Astrocyte of the cerebellum (primary cell): ENCODE measurements at places on chromosomes 6 and 20.

GRCh38 chr6:106666282-106667021, 37.1 kb downstream of the QRSL1 start:
- no peak for DNase-seq

GRCh38 chr6:168196881-168197635, 118.0 kb upstream of the FRMD1 start:
- no peak for DNase-seq

DNA sequence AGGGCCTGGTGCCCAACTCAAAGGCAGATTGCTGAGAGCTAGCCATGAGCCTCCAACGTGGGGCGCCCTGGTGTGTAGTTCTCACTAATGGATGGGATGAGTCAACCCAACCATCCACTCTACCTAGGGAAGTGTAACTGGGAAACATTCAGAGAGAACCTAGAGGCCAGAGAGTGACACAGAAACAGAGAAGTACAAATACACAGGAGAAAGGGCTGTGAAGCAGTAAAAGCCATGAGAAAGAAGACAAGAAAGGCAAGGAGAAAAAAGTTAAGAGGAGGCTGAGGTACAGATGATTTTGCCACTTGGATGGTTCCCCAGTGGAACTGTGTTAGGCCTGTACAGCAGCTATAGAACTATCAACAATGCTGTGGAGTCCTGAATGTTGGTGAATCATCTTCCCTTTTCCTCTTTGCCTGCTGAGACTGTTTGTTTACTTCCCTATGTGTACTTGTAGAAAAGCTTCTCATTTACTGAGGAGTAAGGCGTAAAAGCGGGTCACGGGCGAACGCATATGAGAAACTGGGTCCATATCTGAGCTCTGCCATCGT, 39.0 kb downstream of the MAN1A1 start:
- DNase-seq, result no peak

GRCh38 chr6:77457720-77458349, 5.5 kb downstream of the HTR1B start:
- DNase-seq, result peak; percentile 86

DNA sequence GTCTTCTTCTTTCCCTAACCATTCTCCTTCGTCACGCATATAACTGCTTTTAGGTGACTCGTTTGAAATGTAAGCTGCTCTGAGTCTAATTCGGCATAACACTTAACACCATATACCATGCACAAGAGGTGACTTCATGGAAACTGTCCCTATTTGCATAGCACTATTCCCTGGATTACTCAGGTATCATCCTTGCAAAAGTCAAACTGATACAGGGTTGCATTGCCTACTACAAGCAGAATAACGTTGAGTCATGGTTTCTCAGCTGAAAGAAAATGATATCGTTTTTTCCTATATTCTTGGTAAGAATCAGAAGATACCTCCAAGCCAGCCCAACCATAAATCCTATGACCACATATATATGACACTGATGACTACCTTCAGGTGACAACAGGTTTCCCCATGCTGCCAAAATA, 227.5 kb downstream of the ATXN1 start:
- no peak for DNase-seq

GRCh38 chr6:70037445-70037844, 171.1 kb downstream of the COL19A1 start:
- no peak for DNase-seq

GRCh38 chr6:170374571-170375444, 68.2 kb downstream of the FAM120B start:
- DNase-seq, result no peak

DNA sequence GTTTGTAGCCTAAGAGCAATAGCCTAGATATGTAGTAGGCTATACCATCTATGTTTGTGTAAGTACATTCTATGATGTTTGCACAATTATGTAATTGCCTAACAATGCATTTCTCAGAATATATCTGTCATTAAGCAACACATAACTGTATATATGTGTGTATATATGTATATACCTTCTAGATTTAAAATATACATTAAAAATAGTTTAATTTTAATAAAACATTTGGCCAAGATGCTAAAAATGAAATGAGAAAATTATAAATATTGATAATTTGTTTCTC, 20.6 kb downstream of the SESN1 start:
- DNase-seq, result no peak

DNA sequence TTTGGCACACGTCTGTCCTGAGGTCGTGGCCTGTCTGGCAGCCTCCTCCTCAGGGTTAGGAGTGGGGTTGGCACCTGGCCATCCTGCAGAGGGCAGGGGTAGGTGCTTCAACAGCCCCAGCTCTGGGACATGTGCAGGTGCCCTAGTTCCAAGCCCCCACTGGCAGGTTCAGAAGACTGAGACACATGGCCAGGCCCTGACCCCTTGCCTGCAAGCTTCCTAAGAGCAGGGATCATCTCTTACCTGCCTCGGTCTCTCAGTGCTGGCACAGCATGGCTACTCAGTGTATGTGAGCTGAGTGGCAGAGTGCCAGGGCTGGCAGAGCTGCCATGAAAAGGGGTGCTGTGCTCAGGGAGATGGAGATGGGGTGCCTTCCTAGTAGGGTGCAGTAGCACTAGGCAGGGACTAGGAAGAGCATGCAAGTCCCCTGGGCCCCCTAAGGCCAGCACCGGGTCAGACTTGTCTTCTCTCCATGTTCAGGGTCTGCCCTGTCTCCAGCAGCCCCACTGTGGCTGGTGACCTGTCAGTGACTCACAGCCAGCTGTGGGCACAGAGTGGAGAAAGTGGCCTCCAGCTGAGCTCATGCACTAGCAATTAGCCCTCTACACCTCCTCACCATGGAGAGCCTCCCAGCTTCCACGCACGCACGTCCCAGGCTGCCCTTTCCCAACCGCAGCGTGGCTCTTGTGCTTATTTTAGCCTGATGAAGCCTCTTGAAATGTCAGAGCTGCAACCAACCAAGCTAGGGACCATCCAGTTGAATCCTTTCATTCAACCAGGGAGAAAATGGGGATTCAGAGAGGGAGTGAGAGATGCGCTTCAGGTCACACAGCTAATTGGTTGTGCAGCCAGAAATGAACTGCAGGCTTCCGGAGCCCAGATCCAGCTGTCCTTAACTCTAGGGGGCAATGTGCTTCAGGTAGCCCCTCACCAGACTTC, 116.6 kb downstream of the MRPL14 start:
- peak; percentile 75 for DNase-seq
